NCI-H2081 treated with DMSO at 0.1 percent for 48 hours (cell line): ENCODE measurements at places on chromosomes 1 and 21.

DNA sequence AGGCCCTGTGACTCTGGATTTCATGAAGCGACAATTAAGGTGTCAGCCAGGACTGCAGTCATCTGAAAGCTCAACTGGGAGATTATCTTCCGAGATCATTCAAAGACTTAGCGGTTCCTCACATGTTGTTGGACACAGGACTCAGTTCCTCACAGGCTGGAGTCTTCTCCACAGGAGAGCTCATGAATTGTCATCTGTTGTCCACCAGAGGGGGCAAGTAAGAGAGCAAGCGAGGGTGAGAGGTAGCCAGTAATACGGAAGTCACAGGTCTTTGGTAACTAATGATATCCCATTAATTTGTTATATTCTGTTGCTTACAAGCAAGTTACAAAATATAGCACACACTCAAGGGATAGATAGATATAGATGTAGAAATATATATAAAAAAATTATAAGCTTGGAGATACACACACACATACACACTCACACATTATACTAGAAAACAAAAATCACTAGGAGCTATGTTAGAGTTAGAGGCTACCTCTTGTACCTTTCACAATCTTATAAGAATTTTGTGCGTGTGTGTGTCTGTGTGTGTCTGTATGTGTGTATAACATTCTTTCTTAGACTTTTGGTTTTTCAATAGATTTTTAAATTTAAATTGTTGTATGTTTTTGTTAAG lies 1695.3 kb downstream of the BRINP3 start:
- DNase-seq, result no peak

DNA sequence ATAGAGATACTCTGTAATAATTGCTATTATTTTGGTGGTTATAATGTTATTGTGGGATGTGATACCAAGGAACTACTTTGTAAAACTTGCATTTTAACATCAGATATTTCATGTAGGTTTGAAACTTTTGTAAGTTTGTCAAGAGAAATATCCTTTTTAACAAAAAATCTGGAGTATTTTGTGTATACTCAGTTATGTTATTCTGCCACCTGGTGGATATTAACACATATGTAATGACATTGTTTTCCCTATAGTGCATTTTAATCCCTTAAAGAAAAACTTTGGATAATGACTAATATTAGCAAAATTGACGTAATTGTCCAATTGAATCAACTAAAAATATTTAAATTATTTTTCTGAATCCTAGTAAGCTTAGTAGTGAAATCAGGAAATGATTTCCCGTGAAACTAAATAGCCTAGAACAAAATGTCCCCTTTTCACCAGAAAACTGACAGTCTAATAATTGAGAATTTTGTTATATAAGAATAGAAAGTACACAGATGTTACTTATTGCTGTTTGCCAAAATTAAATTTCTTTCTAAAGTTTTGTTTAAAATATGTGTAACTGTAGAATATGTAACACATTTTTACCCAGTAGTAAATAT lies 39.6 kb downstream of the KCTD3 start:
- no peak for DNase-seq

GRCh38 chr1:41523071-41523470 lies 38.6 kb upstream of the EDN2 start:
- DNase-seq, result no peak

GRCh38 chr1:22738522-22738921 lies 27.9 kb downstream of the EPHB2 start:
- no peak for DNase-seq

- DNase-seq, result no peak
These were observed 62.7 kb downstream of the ITPKB start for GRCh38 chr1:226676381-226676780.

GRCh38 chr1:183871142-183871541 lies 66.2 kb downstream of the RGL1 start:
- DNase-seq, result no peak

DNA sequence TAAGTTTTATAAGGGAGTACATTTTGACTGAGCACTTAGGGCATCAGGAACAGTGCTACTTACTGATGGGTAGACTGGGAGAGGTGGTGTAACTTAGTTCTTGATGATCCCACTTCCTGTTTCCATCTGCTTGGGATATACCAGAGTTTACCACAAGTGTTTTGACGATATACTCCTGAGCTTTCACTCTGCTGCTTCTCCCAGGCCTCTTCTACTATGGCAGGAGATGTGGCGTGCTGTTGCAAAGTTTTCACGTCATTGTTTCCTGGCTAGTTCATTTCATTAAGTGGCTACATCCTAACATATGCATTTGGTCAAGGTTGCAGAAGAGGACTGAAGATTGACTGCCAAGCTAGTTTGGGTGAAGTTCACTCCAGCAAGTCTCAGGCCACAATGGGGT lies 41.3 kb upstream of the LAMC2 start:
- DNase-seq, result no peak

GRCh38 chr1:158290321-158290844 lies 660 bp downstream of the CD1C start:
- no peak for DNase-seq

DNA sequence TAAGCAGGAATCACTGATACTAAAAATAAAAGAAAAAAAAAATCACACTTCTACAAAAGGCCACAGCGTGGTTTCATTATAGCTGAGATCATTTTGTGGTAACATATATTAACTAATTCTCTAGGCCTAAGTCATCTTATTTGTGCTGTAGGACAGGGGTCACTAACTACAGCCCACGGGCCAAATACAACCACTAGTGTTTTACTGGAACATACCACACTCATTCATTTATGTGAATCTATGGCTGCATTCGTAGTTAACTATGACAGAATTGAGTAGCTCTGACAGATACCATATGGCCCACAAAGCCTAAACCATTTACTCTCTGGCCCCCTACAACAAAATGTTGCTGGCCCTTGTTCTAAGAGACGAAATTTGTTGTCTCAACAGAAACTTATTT lies 224.4 kb downstream of the VAV3 start:
- DNase-seq, result no peak

DNA sequence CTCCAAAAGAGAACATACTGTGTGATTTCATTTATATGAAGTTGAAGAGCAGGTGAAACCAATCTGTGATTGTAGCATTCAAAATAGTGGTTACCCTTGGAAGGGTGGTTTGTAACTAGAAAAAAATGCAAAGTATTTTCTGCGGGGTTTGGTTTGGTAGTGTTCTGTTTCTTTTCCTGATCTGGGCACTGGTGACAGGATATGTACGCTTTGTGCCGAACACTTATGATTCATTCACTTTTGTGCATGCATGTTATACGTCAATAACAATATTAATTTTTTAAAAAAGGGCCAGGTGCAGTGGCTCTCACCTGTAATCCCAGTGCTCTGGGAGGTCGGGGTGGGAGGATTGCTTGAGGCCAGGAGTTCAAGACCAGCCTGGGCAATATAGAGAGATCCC lies 63.8 kb downstream of the CD34 start:
- no peak for DNase-seq

GRCh38 chr1:159928491-159929050 lies 3.3 kb upstream of the TAGLN2 start:
- DNase-seq, result no peak

DNA sequence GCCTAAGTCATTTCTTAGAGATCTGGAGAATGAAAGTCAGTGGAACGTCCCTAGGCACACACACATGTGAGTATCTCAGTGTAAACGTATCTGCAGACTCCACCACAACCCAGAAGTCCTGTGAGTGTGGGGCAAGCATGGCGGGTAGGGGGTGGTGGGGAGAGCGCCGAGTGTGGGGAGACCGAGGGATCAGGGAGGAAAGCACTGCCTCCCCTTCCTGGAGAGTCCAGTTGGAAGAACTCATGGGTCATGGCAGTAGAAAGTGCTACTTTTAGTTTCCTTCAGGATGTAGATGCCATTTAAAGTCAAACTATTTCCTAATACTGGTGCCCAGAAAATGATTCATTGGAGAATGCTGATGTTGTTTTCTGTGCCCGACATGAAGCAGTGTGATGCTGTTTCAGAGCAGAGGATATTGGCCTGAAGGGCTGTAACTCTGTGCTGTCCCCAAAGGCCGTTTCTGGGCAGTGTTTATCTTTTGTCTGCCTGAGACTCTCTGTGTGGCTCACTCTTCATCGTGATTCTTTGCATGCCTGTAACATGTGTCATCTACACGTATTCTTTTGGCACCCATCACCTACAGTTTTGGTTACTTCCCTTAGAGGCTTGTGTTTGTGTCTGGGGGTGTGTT lies 45.7 kb upstream of the TSPAN2 start:
- no peak for DNase-seq

GRCh38 chr21:38273745-38274542 lies 17.2 kb downstream of the KCNJ15 start:
- DNase-seq, result no peak

GRCh38 chr21:32083197-32083596 lies 195.7 kb downstream of the MIS18A start:
- peak; percentile 59 for DNase-seq

GRCh38 chr1:204896023-204896422 lies 25.4 kb downstream of the NFASC start:
- no peak for DNase-seq

DNA sequence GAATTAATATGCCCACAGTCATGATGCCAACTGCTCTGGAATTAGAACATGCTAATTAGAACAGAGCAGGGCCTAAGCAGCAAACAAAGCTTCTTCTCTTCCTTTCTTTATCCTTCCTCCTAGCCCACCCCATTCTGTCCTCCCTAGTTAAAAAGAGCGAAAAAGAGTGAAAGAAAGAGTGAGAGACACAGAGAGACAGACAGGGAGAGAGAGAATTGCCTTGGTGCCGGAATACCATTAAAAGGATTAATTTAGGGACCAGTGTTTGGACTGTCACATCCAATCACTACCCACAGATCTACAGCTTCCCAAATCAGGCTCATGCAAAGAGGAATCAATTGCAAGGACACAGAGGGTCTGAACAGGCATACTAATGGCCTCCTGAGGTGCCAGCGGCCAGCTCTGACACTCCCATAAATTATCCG lies 7.0 kb downstream of the ERI3 start:
- no peak for DNase-seq

DNA sequence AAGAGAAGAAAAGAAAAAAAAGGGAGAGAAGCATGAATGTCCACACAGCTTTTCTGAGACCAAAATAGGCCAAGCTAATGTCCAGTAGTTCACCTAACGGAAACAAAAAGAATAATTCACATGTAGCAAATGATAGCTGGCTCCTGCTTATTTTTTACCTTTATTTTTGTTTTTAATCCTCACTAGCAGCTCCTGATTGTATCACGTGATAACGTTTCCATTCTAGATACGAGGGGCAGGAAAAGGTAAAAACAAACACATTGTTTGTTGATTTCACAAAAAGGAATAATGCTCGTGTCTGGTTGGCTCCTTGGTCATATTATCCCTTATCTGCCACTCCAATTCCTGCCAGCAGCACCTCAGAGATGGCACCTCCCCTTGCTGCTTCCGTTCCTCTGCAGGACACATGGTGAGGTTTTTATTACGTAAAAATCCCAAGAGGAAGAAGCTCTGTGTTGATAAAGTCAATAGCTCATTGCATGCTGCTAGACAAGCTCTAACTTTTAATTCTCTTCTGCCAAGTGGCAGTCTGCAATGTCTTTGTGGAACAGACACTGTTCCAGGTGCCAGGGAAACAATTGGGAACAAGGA lies 201.7 kb downstream of the CRB1 start:
- DNase-seq, result no peak

GRCh38 chr21:42597487-42598158 lies 55.8 kb upstream of the PDE9A start:
- DNase-seq, result no peak

DNA sequence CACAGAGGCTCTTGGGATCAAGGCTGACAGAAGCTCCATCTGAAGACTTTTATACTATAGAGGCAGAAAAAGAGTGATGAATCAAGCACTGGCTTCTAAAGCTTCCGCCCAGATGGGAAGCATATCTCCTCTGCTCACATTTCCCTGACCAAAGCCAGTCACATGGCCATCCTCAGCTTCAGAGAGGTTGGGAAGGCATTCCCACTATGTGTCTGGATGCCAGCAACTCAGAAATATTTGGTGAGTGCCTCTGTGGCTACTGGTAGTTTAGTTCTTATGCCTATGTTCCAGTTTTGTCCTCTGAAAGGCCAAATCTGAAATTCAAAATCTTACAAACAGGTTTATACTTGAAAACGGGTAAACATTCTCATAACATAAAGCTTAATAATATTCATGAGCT lies 9.9 kb upstream of the DISC1 start:
- DNase-seq, result no peak

DNA sequence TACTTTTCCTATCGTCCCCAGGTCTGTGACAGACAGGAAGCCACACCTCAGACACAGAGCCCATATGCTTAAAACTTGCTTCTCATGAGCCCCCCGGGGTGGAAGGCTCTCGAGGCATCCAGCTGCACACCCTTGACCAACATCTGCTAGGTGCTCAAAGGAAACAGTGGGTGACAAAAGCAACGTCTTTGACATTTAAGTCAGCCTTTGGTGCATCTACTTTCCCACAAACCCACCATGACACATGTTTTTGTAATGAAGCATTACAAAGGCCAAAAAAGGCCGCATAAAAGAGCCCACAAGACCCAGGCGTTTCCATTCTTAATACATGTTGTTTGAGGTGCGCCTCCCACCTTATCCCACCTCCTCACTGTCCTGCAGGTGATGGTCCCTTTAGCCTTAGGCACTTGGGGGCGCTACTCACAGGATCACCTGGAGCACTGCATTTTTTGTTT lies 11.8 kb upstream of the FASLG start:
- DNase-seq, result no peak

DNA sequence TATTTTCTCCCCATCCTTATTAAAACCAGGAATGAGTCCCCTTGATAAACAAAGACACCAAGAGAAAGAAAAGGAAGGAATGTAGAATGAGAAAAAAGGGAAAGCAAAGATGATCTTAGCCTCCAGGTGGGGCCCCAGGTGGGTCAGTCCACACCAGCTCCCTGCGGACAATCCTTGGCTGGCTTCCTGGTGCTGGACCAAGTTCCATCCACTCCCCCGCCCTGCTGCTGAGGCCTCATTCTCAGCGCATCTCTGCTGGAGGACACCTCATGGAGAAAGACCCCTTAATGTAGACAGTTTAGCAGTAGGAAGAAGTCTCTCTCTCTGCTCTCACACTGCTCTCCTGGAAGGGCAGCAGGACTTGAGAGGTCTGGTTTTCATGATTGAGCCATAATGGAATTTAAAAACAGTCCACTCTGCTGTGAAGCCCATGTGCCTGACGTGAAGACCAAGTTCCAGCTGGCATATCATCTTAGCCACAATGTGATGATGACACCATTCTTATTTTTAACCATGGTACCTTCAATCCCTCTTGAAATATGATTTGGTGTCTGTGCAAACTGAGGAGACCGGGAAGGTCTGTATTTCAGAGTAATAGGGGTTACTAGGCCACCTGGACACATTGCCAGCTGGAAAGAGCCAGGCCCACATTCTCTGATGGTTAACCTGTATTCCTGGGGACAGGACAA lies 83.1 kb downstream of the WLS start:
- DNase-seq, result no peak

DNA sequence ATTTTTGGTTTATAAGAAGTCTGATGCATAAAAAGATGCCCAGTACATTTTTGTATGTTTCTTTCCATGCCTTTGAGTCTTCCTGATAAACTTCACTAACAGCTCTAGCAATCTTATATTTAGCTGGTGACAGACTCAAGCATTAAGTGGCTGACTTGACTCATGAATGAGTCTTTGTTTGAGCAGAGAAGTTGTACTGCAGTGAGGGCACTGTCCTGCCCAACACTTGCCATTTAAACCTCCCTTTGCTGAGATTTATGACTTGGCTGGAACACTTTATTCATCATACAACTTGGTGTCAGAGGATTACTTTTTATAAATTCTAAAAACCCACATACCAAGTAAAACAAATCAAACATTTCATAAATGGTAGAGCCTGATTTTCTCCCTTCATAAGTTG lies 14.6 kb upstream of the CAMSAP2 start:
- DNase-seq, result no peak

- no peak for DNase-seq
These were observed 31.8 kb upstream of the ARHGEF16 start for GRCh38 chr1:3422638-3423037.

- no peak for DNase-seq
These were observed 17.6 kb downstream of the SYNJ1 start for GRCh38 chr21:32710069-32710784.
